Esophagus squamous epithelium (tissue), 5 donors: ENCODE measurements at places on chromosomes 1 and 21. TPM values are rescaled to one million over a fixed set of nuclear protein-coding genes. Genes with fewer than 3 reads are reported as not detected.

DNA sequence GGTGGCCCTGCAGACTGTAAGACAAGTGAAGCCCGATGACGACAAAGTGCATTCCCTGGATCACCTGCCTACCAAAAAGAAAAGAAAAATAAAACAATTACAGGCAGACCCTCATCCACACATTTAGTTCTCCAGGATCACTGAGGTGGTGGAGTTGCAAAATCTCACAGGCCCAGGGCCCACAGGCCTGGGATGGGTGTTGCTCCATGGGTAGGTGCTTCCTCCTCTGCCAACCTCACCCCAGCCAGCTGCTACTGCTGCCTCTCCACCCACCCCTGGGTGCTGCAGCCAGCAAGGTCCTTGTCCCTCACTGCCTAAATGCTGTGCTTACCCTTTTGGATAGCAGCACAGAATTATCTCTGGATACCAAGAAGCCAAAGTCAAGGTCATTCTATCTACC lies 146.4 kb upstream of the GALNT2 start:
- DNase-seq, result no peak

DNA sequence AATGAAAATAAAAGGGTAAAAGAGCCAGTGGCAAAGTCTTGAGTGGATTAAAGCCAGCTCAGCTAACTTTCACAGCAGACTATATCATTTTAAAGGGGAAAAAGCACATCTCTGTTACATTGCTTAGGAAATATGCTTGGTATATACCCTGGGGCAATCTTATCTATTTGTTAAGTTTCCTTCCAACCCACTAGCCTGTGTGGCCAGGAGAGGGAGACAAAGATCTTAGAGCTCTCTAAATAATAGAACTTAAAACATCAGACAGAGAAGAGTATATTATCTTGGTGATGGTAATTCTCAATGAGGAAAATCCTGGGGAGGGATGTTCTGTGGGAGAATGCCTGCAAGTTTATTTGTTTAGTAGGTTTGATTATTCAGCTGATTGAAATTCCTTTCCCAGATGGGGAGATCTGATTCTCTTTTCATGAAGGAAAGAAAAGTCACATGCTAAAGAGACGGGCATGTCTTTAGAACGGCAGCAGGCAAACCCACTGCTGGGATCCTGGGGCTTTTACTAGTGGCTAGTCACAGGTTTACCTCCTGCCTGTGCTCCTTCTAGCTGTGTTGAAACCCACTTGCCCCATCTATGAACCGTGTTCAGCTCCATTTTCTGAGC lies 3.6 kb downstream of the KCNE2 start:
- no peak for DNase-seq

DNA sequence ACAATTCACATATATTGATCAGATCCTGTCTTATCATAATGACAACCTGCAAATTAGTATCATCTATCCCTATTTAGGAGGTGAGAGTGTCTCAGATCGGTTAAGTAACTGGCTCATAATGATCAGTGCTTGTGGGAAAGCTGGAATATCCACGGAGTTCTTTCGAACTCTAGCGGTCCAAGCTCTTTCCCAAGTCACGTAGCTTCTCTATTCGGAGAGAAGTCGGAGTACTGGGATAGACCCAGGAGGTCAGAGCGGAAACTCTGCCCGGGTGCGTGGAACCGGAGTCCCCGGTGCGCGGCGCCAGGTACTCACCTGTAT lies 339 bp downstream of the PTGS2 start:
- no peak for DNase-seq

DNA sequence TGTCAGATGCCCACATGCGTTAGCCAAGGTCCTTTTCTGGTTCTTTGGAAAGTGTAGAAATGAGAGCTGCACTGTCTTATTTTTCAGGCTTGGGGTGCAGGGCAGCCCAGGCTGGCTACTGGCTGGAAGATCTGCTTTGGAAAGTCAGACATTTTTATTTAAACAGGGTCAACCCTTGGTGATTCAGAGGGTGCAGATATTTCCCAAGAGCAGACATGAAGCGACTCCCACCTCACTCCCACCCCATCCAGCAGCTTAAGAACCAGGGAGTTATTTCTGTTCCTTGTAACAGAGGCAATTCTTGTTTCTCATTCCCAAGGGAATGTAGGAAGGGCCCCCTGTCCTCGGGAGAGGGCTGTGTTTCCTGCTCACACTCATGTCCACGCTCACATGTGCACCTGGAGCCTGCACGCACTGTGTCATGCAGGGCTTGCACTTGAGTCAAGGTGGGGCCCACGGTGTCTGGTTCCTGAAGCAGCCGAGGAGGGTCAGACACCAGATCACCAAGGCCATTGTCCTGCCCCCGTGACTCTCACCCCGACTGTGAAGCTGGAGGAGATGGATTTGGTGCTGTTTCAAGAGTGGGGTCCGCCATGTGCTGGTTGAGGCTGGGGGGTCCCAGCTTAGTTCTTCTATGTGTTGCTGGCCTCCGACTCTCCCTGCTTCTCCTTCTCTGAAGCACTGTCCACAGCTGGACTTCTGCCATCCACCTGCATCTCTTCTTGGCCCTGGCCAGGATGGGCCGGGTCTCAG lies 992 bp downstream of the S100A7A start:
- no peak for DNase-seq

DNA sequence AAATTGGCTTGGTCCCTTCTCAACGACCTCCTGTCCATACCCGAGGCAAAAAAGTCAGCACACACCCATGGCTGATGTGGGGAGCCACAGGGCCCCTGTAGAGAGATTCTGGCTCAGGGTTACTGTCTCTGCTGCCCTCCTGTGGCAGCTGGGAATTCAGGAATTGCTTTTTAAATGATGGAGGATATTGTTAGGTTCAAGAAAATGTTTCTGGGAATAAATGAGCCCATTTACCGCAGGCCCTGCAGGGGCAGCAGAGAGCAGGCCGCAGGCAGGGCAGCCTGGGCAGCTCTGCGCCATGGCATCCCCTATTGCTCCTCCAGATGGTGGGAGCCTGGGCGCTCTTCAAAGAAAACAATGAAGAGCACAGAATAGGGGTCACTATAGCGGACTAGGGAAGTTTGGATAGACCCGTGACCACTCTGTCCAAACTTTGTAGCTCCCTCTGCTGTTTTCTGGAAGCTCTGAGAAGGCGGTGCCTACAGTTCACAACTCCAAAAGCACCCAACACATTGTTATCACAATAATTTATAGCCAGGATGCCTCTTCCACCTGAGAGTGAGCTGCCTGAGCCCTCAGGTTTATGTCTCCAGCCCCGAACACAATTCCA lies 201.1 kb downstream of the BACH1 start:
- DNase-seq, result no peak

GRCh38 chr1:208137193-208137592 lies 107.0 kb downstream of the PLXNA2 start:
- no peak for DNase-seq

DNA sequence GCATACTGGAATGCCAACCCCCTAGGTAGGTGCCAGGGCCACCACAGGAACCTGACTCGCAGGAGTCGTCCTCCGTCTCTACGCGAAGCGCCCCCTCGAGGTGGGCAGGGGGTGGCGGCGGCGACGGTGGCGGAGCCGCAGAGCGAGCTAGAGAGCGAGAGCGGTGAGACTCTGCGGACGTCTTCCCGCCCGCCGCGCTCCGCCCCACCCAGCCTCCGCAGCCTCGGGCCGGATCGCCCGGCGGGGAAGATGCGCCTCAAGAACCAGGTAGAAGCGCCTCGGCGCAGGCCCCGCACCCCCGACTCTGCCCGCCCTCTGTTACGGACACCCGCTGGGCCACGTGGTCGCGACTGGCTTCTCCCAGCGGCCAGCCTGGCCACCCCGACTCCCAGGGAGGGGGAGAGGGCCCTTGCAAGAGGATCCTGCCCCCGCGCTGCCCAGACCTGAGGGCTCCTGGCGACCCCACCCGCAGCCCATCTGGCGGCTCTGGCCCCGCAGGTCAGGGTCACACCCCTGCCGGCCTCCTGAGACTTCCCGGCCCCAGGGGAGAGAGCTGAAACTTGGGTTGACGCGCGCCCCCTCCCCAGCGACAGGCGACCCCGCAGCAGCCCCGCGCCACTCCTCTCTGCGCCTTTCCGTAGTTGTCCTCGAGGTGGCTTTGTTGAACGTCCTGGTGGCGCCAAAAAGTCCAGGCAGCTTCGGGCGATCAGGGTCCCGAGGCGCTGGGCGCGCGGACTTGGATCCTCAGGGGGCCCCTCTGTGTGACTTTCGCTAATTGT lies 24.4 kb upstream of the AGBL4 start:
- DNase-seq, result no peak

- DNase-seq, result no peak
These were observed 7.9 kb downstream of the SLC2A7 start for GRCh38 chr1:9018333-9018732.

DNA sequence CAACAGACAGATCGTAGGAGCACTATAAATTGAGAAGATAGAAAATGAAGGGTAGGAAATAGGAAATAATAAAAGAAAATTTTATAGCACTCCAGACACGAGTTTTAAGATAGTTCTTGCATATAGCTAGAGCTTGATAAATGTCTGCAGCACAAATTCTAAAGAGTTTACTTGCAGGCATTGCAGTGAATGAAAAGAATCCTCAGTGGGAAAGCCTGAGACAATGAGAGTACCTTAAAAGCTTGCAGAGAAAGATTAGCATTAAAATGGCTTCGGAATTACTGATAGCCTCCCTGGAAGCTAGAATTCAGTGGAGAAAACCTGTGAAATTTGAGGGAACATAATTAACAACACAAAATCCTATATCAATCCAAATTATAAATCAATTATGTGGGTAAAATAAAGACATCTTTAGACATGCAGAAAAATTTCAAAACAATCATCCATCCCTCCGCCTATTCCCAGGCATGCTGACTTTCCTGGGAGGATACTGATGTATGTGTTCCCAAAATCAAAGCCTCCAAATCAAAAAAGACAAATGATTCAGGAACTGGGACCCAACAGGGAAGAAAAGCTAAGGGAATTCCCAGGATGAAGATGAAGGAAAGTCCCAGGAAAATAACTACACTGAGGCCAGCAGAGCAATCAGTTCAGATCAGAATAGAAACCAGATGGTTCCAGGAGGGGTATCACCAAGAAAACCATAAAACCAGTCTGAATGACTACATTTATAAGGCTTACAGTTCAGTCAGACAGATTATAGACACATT lies 305.9 kb upstream of the USP25 start:
- no peak for DNase-seq

- no peak for DNase-seq
These were observed 113.5 kb downstream of the GDAP2 start for GRCh38 chr1:117815926-117816325.

GRCh38 chr1:68449901-68450300 lies at the start of gene RPE65:
RPE65 (minus strand) TSS chr1:68449954; CDS start chr1:68449905, 49 bp downstream.
- DNase-seq, result no peak

DNA sequence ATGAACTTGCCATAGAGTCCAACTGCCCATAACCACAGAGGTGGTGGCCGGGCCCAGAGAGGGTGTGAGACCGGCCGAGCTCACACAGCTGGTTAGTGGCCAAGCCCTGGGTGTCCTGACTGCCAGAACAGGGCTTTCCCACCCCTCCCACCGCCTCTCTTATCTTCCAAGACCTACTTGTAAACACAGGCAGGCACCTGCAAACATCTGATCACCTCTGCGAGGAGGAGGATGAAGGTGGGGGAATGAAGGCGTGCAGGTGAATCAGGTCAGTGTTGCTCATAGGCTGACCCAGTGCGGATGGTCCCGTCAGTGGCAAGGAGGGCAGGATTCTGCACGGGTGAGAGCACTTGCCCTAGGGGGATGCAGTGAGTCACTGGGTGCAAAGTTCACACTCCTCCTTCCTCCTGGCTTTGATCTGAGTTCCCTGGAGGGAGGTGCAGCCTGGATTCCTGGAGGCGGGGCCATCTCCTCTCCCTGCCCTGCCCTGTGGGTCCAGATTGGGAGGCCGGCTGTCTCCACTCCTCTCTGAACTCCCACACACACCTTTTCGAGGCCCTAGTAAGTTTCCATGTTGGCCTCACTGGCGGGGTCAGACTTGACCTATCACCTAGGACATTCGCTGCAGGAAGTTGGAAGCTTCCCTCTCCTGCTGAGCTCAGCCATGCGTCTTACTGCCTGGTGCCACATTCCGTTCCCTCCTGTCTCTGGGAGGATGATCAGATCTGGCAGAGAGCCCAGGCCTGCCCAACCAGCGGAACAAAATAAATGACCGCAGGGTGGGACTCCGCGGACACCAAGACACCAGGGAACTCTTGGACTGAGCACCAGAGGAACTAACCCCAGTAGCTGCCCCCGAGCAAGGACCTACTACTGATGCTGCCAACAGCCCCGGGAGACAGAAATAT lies 7.3 kb downstream of the UQCRHL start:
- DNase-seq, result no peak

DNA sequence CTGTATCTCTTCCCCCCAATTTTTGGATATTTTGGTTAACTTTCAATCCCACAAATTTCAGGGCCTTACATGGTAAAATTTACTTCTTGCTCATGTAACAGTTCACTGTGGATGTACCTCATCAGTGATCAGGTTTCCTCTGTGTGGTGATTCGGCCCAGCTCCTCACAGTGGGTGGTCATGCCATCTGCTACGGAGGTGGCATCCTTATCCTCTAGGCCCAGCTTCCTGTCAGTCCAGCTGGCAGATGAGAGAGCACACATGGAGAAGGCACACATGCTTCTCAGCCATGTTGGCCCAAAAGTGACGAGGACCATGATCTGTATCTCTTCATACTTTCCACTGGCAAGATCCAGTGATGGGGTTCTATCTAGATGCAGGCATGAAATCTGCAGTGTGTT lies 27.2 kb downstream of the PCBP3 start:
- DNase-seq, result no peak

DNA sequence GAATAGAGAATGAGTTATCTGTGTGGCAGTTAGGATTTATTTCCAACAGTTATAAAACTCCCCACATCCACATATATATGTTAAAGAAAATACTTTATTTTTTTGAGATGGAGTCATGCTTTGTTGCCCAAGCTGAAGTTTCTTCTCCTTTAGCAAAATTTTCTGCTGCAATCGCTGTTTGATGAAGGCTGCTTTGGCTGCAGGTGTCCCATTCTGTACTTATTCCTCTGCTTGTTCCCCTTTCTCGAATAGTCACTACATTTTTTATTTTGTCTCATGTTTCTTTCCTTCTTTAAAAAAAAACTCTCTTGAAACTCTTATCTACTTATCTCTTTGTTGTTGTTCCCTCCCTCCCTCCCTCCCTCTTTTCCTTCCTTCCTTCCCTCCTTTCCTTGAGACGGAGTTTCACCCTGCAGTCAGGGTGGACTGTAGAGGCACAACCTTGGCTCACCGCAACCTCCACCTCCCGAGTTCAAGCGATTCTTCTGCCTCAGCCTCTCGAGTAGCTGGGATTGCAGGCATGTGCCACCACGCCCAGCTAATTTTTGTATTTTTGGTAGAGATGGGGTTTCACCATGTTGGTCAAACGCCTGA lies 10.6 kb downstream of the OR2W3 start:
- DNase-seq, result no peak

GRCh38 chr1:182698971-182699370 lies 14.6 kb upstream of the RGS8 start:
- no peak for DNase-seq

KRTAP19-8 gene
- not detected for total RNA-seq

OPRD1 gene
- total RNA-seq, result not detected

CACNA1S gene
- total RNA-seq, result not detected

IRF6 gene
- 94.8 TPM for total RNA-seq
